ENCODE measurements at places on chromosomes 4 and X.

DNA sequence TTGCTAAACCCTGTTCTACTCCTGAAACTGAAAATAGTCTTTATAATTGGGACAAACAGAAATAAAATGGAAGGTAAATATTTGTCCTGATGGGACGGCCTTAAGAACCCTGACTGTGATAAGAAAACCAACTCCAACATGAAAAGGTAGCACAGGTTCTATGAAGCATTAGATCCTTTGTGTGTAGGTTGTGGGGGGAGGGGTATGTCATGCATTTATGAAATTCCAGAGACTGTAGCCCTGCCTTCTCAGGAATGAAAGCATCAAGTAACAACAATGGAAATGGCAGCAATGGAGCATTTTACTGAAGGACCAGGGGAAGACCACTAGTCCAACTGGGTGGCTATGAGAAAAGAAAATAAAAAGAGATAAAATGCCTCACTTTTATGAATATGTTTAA lies 23.9 kb downstream of the CXXC4 start:
- DNase-seq, result no peak

- DNase-seq, result no peak
Measured at GRCh38 chr4:165532976-165533375, 154.2 kb downstream of the CPE start.

- peak; percentile 10 for DNase-seq
Measured at GRCh38 chr4:38734911-38735310, 47.9 kb downstream of the TLR10 start.

GRCh38 chrX:154409222-154409871 lies at the start of gene DNASE1L1:
DNASE1L1 (minus strand) TSS chrX:154409254; CDS start chrX:154405568, 3,686 bp downstream.
- DNase-seq, result peak; percentile 91

- peak; percentile 44 for DNase-seq
Measured at GRCh38 chr4:82360298-82361177, 13.3 kb downstream of the HNRNPD start.

DNA sequence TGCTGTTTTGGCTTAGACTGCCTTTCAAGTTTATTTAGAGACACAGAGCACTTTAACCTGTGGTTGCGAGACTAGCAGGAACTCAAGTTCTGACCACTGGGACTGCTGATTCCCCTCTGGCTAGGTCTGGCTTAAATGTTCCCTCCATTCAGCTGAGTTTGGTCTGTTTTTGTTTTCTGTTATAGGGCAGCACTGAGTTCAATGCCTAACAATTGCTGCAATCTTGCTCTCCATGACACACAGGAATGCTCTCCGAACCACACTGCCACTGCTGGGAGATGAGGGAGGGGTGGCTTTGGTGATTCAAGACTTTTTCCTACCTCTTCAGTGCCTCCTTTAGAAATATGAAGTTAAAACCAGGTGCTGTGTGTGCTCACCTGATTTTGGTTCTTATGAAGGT lies 106.3 kb upstream of the EOLA2 start:
- DNase-seq, result peak; percentile 53

- DNase-seq, result no peak
Measured at GRCh38 chrX:109049903-109050302, 313.5 kb upstream of the IRS4 start.

GRCh38 chr4:120105472-120105871 lies 38.8 kb upstream of the MAD2L1 start:
- no peak for DNase-seq

DNA sequence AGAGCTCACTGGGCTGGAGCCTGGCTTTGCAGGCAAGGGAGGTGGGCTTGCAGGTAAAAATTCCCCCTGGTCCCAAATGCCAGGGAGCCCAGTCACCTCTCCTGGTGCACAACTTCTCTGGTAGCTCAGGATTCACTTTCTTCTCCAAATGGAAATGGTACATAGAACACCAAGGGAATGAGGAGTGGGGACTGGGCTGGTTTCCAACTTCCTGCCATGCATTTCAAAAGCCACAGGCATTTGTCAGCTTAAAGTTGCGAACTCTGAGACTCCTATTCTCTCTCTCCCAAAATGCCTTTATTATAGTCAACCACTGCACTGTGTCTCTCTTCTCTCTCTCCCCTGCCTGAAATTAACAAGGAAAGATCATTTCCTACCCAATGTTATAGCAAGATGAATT lies 177.3 kb downstream of the GRIA3 start:
- peak; percentile 55 for DNase-seq

DNA sequence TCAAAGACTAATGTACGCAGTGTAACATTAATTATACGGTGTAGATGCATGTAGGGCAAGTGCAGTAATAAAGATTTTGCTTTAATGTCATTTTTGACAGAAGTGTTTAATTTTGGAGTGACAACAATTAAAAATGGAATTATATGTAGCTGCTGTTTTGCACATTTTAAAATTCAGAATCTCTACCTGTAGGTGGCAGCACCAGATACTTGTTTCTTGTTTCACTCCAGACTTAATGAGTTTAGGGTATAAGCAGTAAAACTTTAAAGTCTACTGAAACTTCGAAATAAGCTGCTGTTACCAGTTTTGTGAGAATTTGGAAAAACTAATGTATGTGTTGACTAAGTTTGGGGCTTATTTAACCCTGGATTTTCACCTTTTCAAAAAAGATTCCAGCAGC lies 144.9 kb downstream of the POLA1 start:
- DNase-seq, result peak; percentile 43

DNA sequence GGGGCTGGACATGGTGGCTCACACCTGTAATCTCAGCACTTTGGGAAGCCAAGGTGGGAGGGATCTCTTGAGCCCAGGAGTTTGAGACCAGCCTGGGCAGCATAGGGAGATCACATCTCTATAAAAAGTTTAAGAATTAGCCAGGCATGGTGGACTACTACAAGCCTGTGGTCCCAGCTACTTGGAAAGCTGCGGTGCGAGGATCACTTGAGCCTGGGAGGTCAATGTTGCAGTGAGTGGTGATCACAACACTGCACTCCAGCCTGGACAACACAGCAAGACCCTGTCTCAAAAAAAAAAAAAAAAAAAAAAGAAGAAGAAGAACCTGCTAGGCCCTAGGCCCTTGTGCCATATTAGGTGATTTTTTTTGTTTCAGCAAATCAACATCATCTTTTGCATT lies 12.2 kb downstream of the SRD5A3 start:
- no peak for DNase-seq

DNA sequence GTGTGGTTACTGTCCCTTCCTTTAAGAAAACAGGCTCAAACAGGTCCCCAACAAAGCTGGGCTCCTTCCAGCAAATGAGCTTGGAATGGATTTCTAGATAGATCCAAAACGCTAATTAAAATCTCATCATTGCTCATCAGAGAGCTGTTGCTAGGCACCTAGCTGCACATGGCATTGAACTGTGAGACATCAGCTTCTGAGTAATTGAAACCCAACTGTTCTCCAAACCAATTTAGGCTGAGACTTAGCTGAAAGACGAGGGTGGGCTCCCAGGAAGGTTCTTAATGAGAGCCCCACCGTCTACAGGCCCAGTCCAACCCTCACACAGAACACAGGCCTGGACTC lies 59.1 kb downstream of the FAM184B start:
- no peak for DNase-seq

- peak; percentile 48 for DNase-seq
Measured at GRCh38 chr4:73447671-73448070, 11.7 kb downstream of the AFP start.

GRCh38 chrX:96707804-96708203 lies 23.2 kb downstream of the DIAPH2 start:
- DNase-seq, result peak; percentile 21

GRCh38 chr4:22363787-22364186 lies 152.1 kb downstream of the ADGRA3 start:
- DNase-seq, result no peak

- no peak for DNase-seq
Measured at GRCh38 chrX:100863326-100863864, 10.8 kb downstream of the NOX1 start.

- no peak for DNase-seq
Measured at GRCh38 chrX:21181232-21181853, 192.9 kb upstream of the CNKSR2 start.

GRCh38 chrX:154368630-154369448 lies 5.6 kb downstream of the FLNA start:
- DNase-seq, result peak; percentile 91

GRCh38 chr4:159604781-159605180 lies 501.9 kb downstream of the RAPGEF2 start:
- no peak for DNase-seq

DNA sequence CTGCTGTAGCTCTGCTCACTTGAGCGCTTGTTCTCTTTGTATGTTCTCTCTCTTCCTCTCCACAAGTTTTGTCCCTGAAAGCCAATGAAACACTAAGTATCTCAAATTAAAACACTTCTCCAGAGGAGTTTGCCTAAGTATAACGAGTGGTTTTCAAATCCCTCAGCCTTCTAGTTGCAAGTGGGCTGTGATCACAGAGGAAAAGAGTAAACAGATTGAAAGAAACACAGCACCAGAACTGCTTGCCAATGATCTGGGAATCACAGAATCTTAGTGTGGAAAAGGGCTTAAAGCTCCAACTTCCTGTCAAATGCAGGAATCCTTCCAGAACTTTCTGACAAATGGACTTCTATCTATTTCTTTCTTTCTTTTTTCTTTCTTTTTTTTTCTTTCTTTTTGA lies 4.8 kb upstream of the PRSS12 start:
- no peak for DNase-seq

DNA sequence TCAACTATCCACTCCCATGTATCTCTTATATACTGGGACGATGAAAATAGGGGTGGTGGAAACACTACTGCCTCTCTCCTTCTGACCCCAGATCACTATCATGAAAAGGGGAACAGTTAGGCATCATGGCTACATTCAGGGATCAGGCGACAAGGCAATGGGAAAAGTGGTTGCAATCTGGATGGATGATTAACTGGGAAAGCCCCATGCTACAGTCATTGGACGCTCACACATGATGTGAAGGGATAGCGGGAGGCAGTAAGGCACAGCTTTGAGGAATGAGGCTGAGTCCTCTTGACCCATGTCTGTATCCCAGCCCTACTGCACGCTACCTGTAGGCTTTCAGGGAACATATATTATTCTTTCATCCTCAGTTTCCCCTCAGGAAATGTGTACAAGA lies 10.2 kb downstream of the GASK1B start:
- DNase-seq, result no peak

- DNase-seq, result no peak
Measured at GRCh38 chr4:162115333-162115732, 48.5 kb downstream of the FSTL5 start.

- DNase-seq, result no peak
Measured at GRCh38 chrX:153405426-153405825, 4.3 kb upstream of the PNMA6E start.

DNA sequence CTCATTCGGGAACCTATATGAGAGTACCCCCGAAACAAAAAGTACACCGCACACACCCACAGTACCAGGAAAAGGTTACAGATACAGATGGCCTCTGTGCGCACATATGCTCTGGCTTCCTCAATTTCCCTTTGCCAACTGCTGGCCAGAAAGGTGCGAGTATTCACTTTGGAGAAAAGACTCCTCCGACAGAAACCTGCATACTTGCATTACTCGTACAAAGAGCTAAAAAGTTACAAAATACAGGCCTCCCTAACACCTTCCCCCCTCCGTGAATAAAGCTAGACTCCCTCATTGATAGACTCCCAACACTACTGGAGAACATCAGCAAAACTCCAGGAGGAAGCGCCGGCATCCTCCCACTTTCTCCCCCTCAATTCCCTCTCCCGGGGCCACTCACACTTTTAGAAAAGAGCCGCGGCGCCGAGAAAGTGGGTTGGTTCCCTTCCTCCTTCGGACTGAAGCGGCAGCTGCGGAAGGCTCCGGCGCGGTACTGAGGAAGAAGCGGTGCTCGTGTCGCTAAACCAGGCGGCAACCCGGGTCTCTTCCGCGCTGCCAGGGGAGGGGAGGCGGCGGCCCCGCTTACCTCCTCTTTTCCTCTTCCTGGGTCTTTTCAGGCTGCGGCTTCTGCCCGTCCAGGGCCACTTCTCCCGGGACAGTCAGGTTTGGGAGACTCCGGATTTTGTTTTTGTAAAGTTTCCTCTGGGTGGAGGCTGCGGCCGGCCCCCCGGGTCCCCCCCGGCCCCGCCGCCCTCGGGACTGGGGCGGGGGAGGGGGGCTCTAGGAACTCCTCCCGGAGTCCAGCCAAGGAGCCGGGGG lies 1.1 kb downstream of the FBXW7 start:
- DNase-seq, result peak; percentile 48

GRCh38 chr4:156889616-156890594 lies 81.7 kb downstream of the PDGFC start:
- peak; percentile 59 for DNase-seq

GRCh38 chrX:139766545-139766983 lies 58.6 kb upstream of the MCF2 start:
- DNase-seq, result no peak

DNA sequence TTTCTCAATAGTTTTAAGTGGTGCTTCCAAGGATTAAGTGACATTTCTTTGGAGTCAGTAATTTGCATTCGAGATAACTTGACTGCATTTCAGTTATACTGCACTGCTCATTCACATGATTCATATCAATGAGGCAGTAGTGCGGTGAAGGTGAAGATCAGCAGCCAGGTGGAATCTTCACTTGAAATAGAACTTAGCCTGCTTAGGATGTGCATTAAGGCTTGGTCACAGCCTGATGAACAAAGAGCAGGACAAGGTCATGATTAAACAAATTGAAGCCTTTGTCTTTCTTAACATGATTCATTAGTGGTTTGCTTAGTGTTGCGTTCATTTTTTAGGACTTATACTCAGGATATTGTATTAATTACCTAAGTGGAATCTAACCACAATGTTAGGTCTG lies 212.1 kb upstream of the GALNTL6 start:
- no peak for DNase-seq

- no peak for DNase-seq
Measured at GRCh38 chrX:154473683-154474082, 5.4 kb downstream of the LAGE3 start.

GRCh38 chr4:168524006-168524405 lies 27.2 kb downstream of the PALLD start:
- DNase-seq, result peak; percentile 82

- no peak for DNase-seq
Measured at GRCh38 chr4:100254237-100254636, 64.0 kb upstream of the DDIT4L start.

DNA sequence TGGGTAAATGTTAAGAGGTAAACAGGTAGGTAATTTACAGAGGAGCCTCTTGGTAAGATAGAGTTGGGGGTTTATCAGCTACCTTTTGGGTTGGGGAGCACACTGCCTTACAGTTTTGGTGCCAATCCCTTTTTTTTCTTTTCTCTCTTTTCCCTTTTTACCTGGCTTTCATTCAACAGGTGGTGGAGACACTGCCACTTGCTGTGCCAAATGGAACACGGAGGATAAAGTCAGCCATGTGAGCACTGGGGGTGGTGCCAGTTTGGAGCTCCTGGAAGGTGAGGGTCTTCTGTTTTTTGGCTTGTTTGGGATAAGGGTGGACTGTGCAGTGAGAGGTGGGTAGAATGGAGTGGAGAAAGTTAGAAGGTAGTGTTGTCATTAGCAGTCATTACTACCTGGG lies 14.3 kb downstream of the TAF9B start:
- no peak for DNase-seq

DNA sequence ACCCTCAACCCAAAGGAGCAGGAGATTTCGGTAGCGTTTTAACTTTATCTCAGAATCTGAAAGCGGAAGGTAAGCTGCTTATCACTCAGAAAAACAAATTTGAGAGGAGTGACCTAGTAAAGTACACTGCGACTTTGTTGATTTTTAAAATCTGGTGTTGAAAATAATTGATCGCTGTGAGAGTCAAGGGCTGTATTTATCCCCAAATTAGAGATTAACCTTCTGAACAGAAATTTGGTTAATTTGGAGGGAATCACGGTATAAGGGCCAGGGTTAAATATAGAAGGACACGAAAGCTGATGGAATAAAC lies 212 bp downstream of the CLCN4 start:
- DNase-seq, result no peak

- DNase-seq, result no peak
Measured at GRCh38 chr4:9812501-9813340, 31.3 kb downstream of the DRD5 start.

Measured in EH (cell line).